ENCODE measurements at places on chromosomes 5 and 9.

DNA sequence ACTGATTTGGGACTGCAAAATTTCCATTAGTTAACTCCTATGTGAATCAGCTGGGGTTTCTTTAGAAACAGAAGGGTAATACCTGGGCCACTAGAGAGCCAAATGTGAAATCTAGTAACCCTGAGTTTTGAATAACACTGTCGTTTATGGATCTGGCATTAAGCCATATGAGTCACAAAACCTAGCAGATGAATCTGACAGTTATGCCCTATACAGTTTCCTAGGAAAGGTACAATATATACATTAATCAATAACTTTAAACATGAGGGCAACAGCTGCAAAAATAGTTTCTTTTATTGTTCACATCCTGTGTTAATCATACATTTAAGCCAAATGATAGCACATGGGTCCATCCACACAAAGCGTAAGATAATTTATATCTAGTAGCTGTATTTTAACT is 56.9 kb downstream of the PAM start:
- no peak for DNase-seq

- DNase-seq, result no peak
Observed at GRCh38 chr9:125987420-125987819, 240.2 kb downstream of the PBX3 start.

GRCh38 chr9:129406278-129407225 is 214.3 kb downstream of the C9orf50 start:
- no peak for DNase-seq

- DNase-seq, result no peak
Observed at GRCh38 chr9:34405719-34406118, 29.0 kb upstream of the MYORG start.

- no peak for DNase-seq
Observed at GRCh38 chr5:2901096-2901495, 149.6 kb upstream of the IRX2 start.

- DNase-seq, result no peak
Observed at GRCh38 chr5:180568914-180569313, 22.4 kb downstream of the SCGB3A1 start.

GRCh38 chr5:84301535-84301934 is 83.1 kb downstream of the EDIL3 start:
- DNase-seq, result no peak

- no peak for DNase-seq
Observed at GRCh38 chr9:79674052-79674777, 102.5 kb downstream of the TLE4 start.

GRCh38 chr9:132894346-132894745 is 15.6 kb downstream of the SPACA9 start:
- DNase-seq, result no peak

DNA sequence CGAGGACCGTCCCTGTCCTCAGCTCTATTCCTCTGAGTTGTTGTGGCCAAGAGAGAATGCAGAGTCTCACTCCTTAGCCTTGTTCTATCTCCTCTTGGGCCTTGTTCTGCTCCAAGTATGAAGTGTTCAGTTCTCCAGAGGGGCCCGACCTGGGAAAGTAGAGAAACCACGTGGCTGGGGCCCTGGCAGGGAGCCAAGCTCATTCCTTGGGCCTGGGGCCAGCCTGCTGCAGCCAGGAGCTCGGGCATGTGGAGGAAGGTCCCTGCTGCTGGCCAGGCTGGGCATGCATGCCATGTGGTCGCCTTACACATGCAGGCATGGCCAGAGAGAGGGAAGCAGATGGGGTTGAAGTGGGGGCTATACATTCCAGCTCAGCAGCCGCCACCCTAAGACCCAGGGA is 60.7 kb downstream of the COL27A1 start:
- no peak for DNase-seq

GRCh38 chr9:7778851-7779600 is 20.6 kb downstream of the DMAC1 start:
- DNase-seq, result no peak

GRCh38 chr5:39396843-39397242 is 27.9 kb downstream of the DAB2 start:
- DNase-seq, result no peak

DNA sequence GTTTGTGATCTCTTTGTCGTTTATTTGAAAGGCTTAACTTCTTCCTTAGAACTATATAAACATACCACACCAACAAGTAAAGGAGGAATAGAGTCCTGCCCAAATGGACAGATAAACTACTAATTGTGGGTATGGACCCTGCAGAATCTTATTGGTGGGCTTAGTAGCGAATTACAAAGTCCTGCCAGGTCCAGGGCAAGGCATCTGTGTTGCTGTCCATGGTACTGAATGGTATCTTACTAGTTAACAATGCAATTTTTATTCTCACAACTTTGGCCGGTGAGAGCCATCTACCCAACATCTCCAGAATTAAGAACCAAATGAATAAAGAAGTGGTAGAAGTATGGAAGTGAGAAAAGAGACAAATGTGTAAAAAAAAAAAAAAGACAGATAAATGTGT is 1782.4 kb upstream of the WWC1 start:
- DNase-seq, result no peak

GRCh38 chr9:127154003-127154389 is 31.6 kb upstream of the ANGPTL2 start:
- peak; percentile 39 for DNase-seq

DNA sequence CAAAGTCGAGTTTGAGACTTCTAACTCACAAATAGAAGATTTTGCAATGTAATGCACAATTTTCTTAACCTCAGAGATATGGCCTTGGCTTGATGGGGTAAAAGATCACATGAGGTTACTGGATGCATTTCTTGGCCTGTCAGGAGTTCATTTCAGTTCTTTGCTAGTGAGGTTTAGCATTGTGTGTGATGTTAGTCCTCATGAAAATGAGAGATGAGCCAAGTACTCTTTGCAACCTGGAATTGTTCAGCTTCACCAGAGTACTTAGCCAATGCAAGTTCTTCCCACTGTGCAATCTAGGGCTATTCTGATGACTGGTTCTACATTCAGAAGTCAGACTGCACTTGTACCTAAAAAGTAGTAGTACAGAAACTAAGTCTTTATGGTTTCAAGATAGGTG is 24.9 kb downstream of the GNAQ start:
- DNase-seq, result no peak

GRCh38 chr9:99809586-99810319 is 11.9 kb upstream of the NR4A3 start:
- DNase-seq, result no peak

DNA sequence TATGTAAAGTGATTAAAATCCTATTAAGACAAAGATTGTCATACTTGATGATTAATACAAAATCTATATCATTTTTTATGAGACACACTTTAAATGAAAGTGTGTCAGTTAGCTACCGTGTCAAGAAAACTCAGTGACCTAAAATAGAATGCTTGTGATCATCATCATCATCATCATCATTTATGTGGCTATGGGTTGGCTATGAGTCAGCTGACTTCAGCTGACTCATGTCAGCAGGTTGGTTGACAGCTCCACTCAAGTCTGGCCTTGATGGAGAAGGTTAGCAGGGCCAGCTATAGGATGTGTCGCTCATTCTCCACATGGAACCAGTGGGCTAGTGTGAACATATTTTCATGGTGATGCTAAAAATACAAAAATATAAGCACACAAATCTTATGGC is 43.8 kb upstream of the ZNF300 start:
- no peak for DNase-seq

GRCh38 chr9:122213102-122213588 is 15.6 kb downstream of the LHX6 start:
- no peak for DNase-seq

GRCh38 chr5:150619359-150620230 is 20.9 kb upstream of the SYNPO start:
- DNase-seq, result no peak

Measured in activated CD8-positive, alpha-beta memory T cell treated with anti-CD3 and anti-CD28 coated beads, Interleukin-2, amount 10 ng/mL, durations not matched to agents 7 days and 5 days (primary cell).